SK-N-SH (cell line): ENCODE measurements at places on chromosomes 6 and 20. TPM values are rescaled to one million over a fixed set of nuclear protein-coding genes. Genes with fewer than 3 reads are reported as not detected.

DNA sequence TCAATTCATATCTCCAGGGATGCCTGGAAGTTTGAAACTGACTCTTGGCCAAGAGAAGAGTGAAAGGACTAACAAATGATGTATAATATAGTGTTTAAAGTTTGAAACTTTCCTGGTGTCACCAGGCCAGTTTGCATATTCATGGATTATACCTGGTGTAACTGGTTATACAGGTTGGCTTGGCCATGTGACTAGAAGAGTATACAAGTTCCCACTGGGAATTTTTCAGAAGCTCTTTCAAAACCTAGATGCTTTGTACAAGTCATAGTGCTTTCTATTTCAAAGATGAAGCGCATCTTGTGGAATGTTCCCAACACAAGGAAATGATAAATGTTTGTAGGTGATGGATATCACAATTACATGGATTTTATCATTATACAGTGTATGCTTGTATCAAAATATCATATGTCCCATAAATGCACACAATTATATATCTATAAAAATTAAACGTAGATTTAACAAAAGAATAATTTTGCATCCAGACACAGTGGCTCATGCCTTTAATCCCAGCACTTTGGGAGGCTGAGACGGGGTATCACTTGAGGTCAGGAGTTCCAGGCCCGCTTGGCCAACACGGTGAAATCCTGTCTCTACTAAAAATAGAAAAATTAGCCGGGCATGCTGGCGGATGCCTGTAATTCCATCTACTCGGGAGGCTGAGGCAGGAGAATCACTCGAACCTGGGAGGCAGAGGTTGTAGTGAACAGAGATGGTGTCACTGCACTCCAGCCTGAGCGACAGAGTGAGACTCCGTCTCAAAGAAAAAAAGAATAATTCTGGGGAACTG, 1420.2 kb downstream of the GRIK2 start:
- H3K4me3 ChIP-seq: no peak overlapping the region
- no peak for DNase-seq
- H3K36me3 ChIP-seq: no peaks in the 10 kb centered on the region
- H3K4me1 ChIP-seq: no peaks in the 10 kb centered on the region
- H3K27me3 ChIP-seq: no peaks in the 10 kb centered on the region

GRCh38 chr6:155154158-155154830, 109.5 kb upstream of the CLDN20 start:
- no peaks in the 10 kb centered on the region for H3K36me3 ChIP-seq
- peak overlapping the region; percentile 83 for H3K27ac ChIP-seq
- peak; percentile 84 for DNase-seq
- peaks cover 19% of the 10 kb centered on the region for H3K4me1 ChIP-seq

GRCh38 chr6:157453978-157454377, 73.0 kb downstream of the ZDHHC14 start:
- DNase-seq: no peak
- H3K4me1 ChIP-seq: no peaks in the 10 kb centered on the region
- no peaks in the 10 kb centered on the region for H3K27me3 ChIP-seq
- H3K4me3 ChIP-seq: no peak overlapping the region

GRCh38 chr6:67210450-67210849, 1424.6 kb upstream of the ADGRB3 start:
- H3K27ac ChIP-seq: no peak overlapping the region
- H3K36me3 ChIP-seq: no peaks in the 10 kb centered on the region
- no peaks in the 10 kb centered on the region; the same call in 1 of the 2 replicates for H3K4me1 ChIP-seq
- no peak overlapping the region for H3K4me3 ChIP-seq

Gene FOXF2
- not detected in 2 replicates for polyA plus RNA-seq

DNA sequence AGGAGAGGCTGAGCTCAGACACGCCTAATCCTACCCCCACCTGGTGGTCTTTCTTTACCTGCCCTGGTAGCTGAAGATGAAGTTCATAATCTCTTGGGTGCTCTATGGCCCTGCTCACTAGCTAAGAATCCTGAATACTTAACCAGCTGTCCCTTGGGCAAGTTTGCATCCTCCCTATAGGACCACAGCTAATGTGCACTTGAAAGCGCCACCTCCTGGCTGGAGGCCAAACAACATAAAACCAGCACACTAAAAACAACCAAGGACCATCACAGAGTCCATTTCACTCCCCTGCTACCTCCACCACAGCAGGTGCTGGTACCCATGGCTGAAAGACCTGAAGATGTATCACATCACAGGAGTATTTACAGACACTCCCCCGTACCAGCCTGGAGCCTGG, 155.5 kb upstream of the SLC24A3 start:
- H3K36me3 ChIP-seq: no peaks in the 10 kb centered on the region
- no peak overlapping the region for H3K27ac ChIP-seq
- no peaks in the 10 kb centered on the region for H3K4me1 ChIP-seq
- H3K27me3 ChIP-seq: no peaks in the 10 kb centered on the region

GRCh38 chr6:45432977-45433376, 55.2 kb upstream of the SUPT3H start:
- H3K36me3 ChIP-seq: no peaks in the 10 kb centered on the region; the same call in 1 of the 2 replicates
- DNase-seq: no peak
- no peaks in the 10 kb centered on the region; the same call in 1 of the 2 replicates for H3K4me1 ChIP-seq
- no peak overlapping the region for H3K4me3 ChIP-seq
- no peak overlapping the region for H3K27ac ChIP-seq

DNA sequence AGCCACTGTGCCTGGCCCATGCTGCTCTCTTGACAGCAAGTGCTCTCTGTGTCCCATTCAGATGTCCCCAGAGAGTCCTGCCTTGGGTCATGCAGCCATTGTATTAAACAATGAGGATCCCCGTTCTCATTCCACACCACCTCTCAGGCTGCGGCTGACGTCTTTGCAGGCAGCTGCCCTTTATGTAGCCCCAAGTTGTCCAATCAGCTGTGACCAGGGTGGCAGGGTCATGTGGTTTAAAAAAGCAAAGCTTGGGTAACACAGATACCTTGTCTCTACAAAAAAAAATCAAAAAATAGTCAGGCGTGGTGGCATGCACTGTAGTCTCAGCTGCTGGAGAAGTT, 13.2 kb downstream of the GCNT2 start:
- H3K4me3 ChIP-seq: no peak overlapping the region
- H3K4me1 ChIP-seq: no peaks in the 10 kb centered on the region
- DNase-seq: no peak
- H3K27me3 ChIP-seq: no peaks in the 10 kb centered on the region
- no peaks in the 10 kb centered on the region for H3K36me3 ChIP-seq
- H3K27ac ChIP-seq: no peak overlapping the region

- no peak for DNase-seq
- H3K4me3 ChIP-seq: no peak overlapping the region
- H3K36me3 ChIP-seq: no peaks in the 10 kb centered on the region
- H3K27ac ChIP-seq: no peak overlapping the region
- H3K27me3 ChIP-seq: no peaks in the 10 kb centered on the region
Measured at GRCh38 chr6:169174516-169175359, 78.9 kb downstream of the THBS2 start.

DNA sequence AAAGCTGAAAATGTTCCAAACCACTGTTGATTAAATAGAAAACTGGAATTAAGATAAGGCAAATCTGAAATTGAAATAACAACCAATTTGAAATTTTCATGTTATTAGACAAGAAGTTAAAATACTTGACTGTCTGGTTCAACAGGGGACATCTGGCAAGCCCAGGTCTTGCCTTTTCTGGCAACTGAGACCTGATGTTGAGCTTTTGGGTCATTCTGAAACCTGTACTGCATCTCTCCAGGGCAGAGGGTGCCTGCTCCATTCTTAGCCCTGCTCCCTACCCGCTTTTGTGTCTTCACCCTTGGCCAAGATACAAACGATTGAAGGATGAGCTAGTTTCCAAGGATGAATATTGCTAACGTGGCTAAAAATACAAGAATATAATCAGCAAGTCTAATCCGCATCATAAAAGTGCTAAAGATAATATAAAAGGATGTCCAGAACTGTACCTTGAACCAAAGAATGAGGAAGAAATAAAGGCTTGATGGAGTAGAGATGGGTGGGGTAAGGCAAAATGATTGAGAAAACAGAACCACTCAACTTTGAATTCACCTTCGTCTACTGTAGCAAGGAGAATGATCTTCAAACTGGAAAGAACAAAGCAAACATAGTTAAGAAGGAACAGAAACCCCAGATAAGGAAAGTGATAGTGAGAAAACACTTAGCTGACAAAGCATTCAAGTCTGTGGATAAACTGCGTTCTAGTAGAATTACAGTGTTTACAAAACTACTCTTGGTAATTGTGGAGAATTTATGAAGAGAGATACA, 109.8 kb upstream of the MAN1A1 start:
- no peaks in the 10 kb centered on the region for H3K4me1 ChIP-seq
- H3K27ac ChIP-seq: no peak overlapping the region
- DNase-seq: no peak
- H3K27me3 ChIP-seq: no peaks in the 10 kb centered on the region
- no peaks in the 10 kb centered on the region for H3K36me3 ChIP-seq

Gene PTGIS
- polyA plus RNA-seq: 0.67 and 1.0 TPM in 2 replicates
